ENCODE measurements at places on chromosomes 5 and 9.

- no peaks in the 10 kb centered on the region for H3K27me3 ChIP-seq
- no peak overlapping the region for H3K27ac ChIP-seq
- no peaks in the 10 kb centered on the region for H3K36me3 ChIP-seq
- H3K4me3 ChIP-seq = no peak overlapping the region
These were observed 49.6 kb downstream of the ZFR start for GRCh38 chr5:32394981-32395380.

- H3K4me3 ChIP-seq = no peak overlapping the region
- no peaks in the 10 kb centered on the region for H3K36me3 ChIP-seq
- no peaks in the 10 kb centered on the region for H3K27me3 ChIP-seq
- DNase-seq = no peak
- H3K27ac ChIP-seq = no peak overlapping the region
These were observed 5.0 kb upstream of the SNAPC3 start for GRCh38 chr9:15417626-15418025.

DNA sequence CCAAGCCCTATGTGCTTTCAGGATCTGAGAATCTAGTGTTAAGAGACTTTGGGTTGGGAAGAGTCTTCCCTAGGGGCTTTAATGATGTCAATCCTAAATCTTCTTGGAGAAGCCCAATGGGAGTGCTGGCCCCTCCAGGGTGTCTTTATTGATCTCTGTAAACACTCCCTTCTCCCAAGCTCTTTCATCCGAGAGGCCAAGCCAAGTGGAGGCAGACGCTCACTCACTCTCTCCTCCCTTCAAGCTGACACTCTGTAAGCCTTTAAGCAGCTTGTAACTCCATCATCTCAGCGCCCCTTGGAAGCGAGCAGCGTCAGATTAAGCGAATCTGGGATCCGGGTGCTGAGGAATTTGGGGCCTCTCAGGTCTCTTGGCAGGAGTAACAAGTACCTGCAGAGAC lies 37.7 kb downstream of the SPARC start:
- H3K4me3 ChIP-seq = no peak overlapping the region
- DNase-seq = no peak
- no peak overlapping the region for H3K27ac ChIP-seq

DNA sequence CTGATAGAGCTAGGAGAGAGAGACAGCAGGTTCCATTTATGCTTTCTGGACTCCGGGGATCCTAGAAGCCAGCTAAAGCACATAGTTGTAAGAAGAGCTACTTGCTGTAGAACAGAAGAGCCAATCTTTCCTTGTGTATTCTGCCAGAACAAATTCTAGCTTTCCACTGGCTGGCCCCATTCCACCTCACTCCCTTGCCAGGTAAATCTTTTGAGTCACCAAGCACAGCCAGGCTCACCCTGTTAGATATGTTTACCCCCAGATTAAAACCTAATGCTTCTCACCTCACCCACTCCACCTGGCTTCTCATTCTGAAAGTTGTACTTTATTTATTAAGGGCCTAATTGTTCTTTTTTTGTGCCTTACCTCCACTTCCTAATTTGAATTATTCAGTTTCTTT lies 48.9 kb upstream of the CHD1 start:
- H3K4me3 ChIP-seq = no peak overlapping the region
- no peak for DNase-seq
- H3K27me3 ChIP-seq = no peaks in the 10 kb centered on the region
- H3K27ac ChIP-seq = no peak overlapping the region
- H3K4me1 ChIP-seq = no peaks in the 10 kb centered on the region
- no peaks in the 10 kb centered on the region for H3K36me3 ChIP-seq

GRCh38 chr5:123483446-123484077 lies 28.4 kb upstream of the CSNK1G3 start:
- H3K27me3 ChIP-seq = no peaks in the 10 kb centered on the region
- H3K36me3 ChIP-seq = no peaks in the 10 kb centered on the region
- no peak overlapping the region for H3K4me3 ChIP-seq
- no peak overlapping the region for H3K27ac ChIP-seq
- H3K4me1 ChIP-seq = peaks cover 4% of the 10 kb centered on the region

DNA sequence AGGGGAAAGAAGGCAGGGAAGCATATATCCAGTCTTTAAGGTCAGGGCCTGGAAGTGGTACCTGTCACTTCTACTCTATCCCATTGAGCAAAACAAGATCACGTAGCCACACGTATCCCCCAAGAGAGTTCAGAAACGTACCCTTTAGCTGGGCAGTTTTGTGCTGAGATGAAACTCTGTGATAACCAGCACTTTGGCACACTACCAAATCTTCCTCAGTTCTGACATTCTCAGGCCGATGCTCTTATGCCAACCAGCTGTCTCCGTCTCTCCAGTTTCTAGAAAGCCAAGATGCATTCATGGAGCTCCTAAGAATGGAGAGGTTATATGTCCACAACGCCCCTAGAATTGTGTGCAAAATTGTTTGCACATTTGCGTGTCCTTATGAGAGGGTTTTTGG lies 176.6 kb upstream of the MSX2 start:
- no peak overlapping the region for H3K27ac ChIP-seq
- H3K36me3 ChIP-seq = no peaks in the 10 kb centered on the region
- H3K4me1 ChIP-seq = no peaks in the 10 kb centered on the region
- H3K4me3 ChIP-seq = no peak overlapping the region
- DNase-seq = no peak
- H3K27me3 ChIP-seq = no peaks in the 10 kb centered on the region

Measured in ovary (tissue), 10 donors.